Hematopoietic multipotent progenitor cell (in vitro differentiated cells): ENCODE measurements at places on chromosomes 13 and 19. TPM values are rescaled to one million over a fixed set of nuclear protein-coding genes. Genes with fewer than 3 reads are reported as not detected.

RASIP1 gene
- 0.54 TPM for total RNA-seq

STXBP2 gene
- total RNA-seq: 187 TPM

DNA sequence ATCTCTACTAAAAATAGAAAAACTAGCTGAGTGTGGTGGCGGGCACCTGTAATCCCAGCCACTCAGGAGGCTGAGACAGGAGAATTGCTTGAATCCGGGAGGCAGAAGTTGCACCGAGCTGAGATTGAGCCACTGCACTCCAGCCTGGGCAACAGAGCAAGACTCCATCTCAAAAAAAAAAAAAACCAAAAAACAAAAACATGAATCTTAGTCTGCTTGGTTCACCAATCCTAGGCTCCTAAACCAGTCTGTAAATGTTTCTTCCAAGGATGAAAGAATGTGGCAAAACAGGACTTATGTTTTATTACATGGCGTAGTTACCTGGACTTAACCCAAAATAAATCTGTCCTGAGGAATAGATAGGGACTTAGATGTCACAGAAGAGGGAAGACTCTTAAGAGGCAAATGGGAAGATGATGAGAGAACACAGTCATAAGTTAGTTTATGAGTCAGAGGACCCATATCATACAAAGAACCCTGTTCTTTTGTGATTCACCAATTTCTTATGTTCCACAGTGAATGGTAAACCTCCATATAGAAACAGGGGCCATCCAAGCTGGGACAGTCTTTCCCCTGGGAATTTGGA lies 6.9 kb upstream of the FBXL3 start:
- DNase-seq: no peak

PRSS57 gene
- 829 TPM for total RNA-seq

DNA sequence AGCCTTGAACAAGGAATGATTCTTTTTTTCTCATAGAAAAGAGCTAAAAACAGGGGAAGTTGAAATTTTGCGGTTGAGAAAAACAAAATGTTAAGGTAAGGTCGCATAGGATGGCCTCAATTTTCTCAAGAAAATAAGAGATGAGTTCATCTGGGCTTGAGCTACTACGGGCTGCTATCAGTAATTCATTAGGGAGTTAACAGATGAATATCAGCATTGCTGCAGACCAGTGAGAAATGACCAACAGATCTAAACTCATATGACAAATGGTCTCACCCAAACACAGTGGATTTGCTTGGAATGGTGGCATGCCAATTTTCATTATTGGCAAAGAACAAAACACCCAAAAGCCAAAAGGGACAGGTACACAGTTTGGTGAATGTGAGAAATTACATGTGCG lies 56.6 kb downstream of the GPC6 start:
- no peak for DNase-seq

DNA sequence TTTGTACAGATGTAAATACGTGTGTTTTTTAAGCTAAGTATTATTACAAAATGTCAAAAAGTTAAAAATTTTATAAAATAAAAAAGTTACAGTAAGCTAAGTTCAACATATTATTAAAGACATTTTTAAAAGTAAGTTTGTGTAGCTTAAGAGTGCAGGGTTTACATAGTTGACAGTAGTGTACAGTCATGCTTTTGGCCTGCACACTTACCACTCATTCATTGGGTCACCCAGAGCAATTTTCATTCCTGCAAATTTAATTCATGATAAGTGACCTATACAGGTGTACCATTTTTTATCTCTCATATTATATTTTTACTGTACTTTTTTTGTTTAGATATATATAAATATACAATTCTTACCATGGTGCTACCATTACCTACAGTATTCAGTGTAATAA lies 769.9 kb upstream of the SLITRK6 start:
- no peak for DNase-seq

DNA sequence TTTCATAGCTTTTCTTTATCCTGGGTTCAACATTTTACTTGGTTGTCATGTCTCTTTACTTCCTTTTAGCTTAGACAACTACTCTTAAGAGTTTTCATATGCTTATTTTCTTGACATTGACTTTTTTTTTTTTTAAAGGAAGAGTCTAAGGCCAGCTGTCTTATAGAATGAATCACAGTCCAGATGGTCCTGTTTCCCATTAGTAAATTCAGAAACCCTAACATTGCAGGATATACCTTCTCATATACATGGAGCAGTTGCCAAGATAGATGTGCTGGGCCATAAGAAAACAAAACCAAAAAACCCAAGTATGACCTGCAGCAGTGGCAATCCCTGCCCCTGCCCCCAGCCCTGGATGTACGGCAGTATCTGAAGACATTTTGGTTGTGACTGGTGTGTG lies 72.8 kb downstream of the COG3 start:
- DNase-seq: no peak

DNA sequence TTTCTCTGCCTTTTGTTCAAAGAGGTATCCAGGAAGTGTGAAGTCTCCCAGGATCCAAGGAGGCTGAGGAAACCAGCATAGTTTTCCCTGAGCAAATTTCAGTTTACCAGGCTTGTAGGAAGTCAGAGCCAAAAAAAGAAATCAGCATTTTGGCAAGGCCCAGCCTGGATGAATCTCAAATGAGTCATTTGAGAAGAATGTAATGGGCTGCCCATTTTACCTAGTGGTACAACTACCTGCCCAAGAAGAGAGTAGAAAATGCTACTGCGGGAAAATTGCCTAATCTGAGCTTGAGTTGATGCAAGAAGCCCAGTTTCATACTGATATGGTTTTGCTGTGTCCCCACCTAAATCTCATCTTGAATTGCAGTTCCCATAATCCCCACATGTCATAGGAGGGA lies 284.1 kb upstream of the ZNF507 start:
- DNase-seq: no peak

- no peak for DNase-seq
Measured at GRCh38 chr13:33872005-33872351, 54.0 kb downstream of the RFC3 start.
